T-helper 9 cell (primary cell): ENCODE measurements at places on chromosomes 11 and 22.

DNA sequence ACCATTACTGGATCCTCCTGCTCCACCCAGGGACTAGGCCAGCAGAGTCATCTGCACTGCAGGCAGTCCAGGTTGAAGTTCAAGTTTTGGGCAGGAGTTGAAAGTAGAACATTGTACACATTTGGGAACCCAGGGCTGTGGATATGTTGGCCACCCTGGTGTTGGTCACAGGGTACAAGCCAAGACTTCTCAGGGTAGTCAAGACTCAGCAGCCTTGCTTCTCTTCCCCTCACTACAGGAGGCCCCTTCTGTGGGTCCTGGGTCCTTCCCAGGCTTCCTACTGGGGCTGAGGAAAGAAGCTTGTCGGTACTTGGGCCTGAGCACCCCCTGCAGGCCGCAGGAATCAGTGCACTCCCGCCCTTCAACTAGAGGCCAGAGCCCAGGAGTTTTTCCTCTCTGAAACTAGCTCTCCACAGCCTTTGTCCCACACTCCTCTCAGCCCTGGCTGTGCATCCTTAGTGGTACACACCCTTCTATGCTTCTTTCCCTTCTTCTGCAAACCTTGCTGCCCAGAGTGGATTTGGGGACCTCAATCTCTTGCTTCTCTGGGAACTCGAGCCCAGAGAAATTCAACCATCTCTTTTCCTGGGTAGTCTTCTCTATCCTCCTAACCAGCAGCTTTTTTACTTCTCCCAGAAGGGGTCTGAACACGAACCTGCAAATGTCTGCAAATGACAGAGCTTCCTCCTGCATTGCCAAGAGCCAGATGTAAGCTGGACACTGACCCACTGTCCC is 2.6 kb upstream of the HPX start:
- peak; percentile 43 for DNase-seq

GRCh38 chr11:20639688-20640087 is 29.7 kb upstream of the NELL1 start:
- DNase-seq, result no peak

GRCh38 chr11:132402071-132402684 is 1031.8 kb downstream of the NTM start:
- no peak for DNase-seq

DNA sequence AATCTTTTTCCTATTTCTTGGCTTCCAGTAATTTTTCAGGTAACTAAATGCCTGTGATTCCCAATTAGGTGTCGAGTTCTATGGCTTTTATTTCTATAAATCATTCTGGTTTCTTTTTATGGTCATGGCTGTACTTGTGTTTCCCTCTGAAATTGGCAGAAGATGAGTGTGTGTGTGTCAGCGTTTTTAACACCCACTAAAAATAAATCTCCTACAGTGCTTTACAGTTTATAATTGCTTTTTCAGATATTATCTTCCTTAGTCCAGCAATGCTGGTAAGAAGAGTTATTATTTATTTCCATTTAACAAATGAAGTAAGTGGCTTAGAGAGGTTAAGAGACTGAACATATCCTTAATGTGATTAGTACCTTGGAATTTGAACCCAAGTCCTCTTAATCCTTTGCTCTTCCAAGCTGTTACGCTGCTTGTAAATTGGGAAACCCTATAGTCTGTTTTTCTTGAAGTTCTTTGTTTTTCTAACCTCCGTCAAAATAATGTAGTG is 125.2 kb downstream of the TEAD1 start:
- DNase-seq, result no peak

DNA sequence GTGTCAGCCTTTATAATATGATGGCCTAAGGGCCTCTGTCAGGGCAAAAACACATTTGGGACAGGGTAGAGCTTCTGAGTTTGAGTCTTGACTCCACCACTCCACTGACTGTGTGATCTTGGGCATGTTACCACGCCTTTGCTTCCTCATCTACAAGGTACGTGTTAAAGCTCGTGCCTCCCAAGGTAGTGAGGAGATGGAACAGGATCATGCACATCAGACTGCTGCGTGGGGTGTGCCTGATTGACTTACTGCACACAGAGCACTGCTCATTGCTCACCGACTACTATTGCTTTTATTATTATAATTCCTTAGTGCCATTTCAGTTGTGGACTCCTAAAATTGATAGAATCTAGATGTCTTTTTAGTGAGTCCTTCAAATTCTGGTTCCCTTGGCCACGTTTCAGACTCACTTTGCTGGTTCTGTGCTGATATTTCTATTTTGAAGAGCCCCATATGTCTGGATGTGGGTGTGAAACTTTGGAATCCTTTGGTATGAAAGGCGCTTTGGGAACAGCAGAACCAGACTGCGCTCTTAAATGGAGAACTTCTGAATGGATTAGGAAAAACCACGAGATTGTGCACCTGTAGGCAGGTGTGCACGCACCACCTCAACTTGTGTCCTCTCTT is 44.1 kb upstream of the RAB1B start:
- no peak for DNase-seq

DNA sequence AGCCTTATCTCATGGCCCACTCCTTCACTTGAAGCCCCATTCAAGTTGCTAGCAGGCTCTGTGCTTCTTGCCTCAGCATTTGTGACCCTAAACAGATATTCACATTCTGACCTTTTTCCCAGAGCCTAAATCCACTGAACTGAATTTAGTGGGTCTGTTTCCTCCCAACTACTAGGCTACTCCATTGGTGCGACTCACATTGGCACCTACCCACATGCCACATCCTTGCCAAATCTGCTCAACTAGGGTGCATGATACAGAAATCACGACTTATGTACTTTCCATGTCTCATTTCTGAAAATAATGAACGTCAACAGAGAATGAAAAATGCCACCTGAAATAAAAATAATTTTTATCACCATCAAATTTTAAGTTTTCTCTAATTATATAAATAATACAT is 8.4 kb upstream of the MMP12 start:
- DNase-seq, result no peak

DNA sequence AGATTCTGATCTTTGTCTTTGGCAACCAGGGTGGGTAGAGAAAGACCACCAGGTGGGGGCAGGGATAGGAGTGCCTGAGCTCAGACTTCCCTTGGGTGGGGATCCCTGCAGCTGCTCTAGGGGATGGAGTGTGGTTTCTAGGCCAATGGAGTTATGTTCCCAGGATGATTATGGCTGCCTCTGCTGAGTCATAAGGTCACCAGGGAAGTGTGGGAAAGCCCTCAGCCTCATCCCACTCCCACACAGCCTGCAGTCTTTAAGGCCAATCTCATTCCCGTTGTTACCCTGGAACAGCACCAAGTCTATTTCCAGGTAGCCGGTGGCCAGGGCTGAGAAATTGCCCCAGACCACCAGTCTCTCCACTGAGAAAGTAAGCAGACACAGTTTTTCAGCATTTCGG is 2269.3 kb upstream of the RAG2 start:
- no peak for DNase-seq

- no peak for DNase-seq
Observed at GRCh38 chr11:12066056-12066798, 44.2 kb upstream of the MICAL2 start.

GRCh38 chr22:46055911-46056545 is 79.1 kb upstream of the WNT7B start:
- DNase-seq, result no peak

DNA sequence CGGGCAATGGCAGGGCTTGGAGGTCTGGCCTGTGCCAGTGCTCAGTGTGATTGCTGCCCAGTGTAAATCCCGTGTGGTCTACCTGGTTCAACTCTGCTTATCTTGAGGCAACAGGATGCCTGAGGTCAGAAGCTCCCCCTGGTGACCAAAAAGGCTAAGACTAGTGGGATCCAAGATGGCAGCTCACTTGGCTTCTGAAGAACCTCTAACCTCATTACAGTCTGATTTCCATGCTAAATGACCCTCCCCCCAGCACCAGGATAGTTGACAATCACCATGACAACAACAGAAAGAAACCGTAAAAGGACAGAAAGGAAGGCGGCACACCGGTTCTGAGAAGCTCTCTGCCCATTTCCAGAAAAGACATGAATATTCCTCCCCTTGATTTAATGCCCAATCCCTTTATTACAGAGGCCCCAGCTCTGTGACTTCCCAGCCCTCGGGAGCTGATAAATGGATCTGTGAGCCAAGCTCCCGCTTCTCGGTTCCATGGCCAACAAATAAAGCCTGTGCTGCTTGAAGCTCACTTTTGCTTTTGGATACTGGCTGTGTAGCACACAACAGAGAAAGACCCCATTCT is 398.4 kb downstream of the CTTN start:
- DNase-seq, result no peak

GRCh38 chr11:88252208-88252607 is 77.0 kb upstream of the RAB38 start:
- DNase-seq, result no peak

DNA sequence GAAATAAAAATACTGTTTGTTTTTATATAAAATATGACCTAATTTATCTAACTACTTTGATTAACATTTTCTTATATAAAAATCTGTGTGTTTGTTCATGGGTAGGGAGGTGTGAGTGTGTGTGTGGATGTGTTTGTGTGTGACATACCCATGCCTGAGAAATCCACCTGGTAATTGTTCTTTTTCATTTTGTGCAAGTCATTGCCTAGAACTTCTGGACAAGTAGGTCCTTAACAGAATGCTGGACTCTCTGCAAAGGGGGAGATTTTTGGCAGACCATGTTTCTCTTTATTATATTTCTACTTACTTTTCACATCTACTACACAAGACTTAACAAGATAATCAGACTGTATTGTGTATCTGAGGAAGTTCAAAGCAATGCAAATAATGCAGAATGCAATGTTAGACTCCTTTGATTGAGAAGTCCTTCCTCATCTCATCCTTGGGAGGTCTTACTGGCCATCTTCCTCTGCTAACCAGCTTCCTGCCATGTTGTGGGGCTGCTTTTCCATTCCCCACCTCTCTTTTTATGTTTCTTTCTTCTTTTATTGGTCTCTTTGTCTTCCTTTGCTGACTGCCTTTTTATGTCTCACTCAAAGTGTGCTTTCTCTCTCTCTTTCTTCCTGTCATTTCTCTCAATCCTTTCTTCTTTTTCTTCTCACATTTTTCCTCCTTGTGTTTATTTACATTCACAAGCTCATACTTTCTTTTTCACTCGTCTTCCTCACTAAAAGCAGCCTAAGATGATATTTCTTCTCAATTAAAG is 1017.0 kb upstream of the CNTN5 start:
- DNase-seq, result no peak

DNA sequence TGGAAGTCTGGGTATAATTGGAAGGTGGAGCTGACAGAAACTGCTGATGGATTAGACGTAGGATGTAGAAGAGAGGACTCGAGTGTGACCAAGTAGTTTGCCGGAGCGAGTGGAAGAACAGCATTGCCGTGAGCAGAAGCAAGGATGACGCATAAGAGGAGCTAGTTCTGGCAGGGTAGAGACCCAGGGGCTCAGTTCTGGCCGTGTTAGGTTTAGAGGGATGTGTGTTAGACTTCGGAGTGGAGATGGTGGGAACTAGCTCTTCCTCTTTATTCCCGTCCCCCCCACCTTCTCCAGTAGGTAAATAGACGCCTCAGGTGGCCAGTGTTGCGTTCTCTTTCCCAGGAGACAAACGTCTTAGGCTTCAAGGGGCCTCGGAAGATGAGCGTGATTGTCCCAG is 19.1 kb downstream of the TUB start:
- no peak for DNase-seq

- no peak for DNase-seq
Observed at GRCh38 chr11:92687724-92688123, 281.7 kb upstream of the MTNR1B start.

DNA sequence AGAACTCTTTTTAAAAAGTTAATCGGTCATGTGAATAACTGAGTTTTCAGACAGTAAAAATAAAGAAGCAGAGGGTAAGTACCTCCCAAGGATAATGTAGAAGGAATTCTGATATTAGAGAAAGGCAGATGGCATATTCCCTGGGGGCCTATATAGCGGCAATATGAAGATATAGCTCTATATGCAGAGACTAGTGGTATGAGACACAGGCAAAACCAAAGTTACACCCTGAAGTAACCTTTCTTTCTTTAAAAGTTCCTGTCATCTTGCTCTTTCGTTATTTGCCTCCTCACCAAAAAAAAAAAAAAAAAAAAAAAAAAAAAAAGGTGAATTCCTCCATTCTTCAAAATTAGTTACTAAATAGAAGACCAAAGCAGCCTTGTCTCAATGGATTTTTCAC is 76.2 kb upstream of the ARHGAP32 start:
- DNase-seq, result no peak

GRCh38 chr22:17370026-17370765 is 936 bp downstream of the CECR2 start:
- DNase-seq, result no peak

DNA sequence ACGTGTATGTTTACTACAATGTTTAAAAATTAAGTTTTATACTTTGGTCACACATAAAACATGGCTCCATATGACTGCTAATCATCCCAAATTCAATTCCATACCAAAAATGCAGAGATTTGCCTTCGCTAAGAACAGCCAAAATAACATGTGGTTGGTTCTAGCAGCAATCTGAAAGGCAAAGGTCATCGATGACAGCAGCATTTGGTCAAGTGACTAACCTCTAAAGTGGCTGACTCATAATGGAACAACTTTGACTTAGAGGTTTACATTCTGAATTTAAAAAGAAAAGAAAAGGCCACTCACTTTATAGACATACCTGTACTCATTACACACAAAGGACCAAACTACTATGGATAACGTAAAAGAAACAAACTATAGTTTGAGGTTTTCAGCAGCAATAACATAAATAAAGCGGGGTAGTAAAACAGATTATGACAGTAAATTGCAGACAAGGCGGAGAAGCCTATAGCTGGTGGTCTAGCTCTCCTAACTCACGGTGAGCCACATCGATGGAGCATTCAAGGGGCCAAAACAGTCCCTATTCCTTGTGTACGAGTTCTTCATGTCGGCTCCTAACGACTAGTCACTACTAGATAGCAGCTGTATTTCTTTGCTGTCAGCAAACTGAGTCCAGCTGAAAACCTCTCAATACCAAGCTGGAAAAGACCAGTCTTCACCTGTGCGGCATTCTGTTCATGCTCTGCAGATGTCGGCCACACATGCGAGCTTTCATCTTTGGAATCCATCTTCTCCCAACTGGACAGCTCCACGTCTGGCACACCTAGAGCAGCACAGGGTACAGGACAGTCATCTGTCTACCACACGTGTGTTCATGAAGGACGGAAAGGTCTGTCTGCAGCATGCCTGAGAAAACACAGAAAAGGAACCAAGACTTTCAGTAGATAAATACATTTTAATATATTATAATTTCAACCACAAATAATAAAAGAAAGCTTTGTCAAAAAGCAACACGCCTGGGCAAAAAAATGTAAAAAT is 42.1 kb downstream of the PRDM10 start:
- DNase-seq, result no peak

GRCh38 chr11:64544616-64545296 is 46.3 kb upstream of the SLC22A12 start:
- DNase-seq, result no peak

GRCh38 chr11:5368502-5369043 is 15.0 kb upstream of the OR51M1 start:
- no peak for DNase-seq

DNA sequence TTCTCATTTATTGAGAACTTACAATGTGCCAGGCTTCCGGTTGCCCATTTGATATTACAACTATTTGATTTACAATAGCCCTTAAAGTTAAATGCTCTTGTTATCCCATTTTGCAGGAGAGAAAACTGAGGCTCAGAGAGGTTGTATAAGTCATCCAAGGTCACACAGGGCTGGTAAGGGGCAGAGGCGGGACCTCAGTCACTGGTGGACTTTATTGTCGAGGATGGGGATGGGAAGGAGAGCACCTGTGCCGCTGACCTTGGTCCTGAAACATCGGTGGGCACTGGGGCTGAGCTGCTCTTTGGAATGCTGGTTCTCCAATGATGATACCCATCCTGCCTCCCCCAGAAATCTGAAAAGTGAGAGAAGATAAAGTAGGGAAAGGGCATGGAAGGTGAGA is 265.4 kb downstream of the MIAT start:
- DNase-seq, result no peak
